ENCODE measurements at places on chromosomes 7 and 10.

DNA sequence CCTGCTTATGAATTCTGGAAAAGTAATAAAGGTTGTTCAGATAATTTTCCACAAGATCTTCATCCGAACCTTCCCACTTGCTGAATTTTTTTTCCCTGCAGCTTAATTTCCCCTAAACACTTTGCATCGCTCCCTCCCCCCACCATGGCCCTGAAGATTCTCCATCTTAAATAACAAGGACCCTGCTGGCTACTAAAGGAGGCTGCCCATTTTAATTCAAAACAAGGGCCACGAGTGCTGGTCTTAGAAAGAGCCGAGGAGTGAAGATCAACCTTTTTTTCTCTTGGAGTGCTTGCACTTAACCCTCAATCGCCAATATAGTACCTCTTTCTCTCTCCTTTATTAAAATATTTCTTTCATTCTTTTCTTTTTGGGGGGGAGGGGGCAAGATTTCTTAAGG lies 9.2 kb upstream of the SP8 start:
- no peak overlapping the region for H3K27ac ChIP-seq
- DNase-seq, result no peak
- peaks cover 22% of the 10 kb centered on the region for H3K4me1 ChIP-seq
- no peaks in the 10 kb centered on the region for H3K36me3 ChIP-seq
- no peak overlapping the region for H3K4me3 ChIP-seq
- H3K27me3 ChIP-seq, result peaks cover 35% of the 10 kb centered on the region

GRCh38 chr7:84117304-84117703 lies 77.3 kb downstream of the SEMA3A start:
- no peak overlapping the region for H3K27ac ChIP-seq
- no peak overlapping the region for H3K4me3 ChIP-seq
- H3K27me3 ChIP-seq, result no peaks in the 10 kb centered on the region
- H3K36me3 ChIP-seq, result no peaks in the 10 kb centered on the region
- H3K4me1 ChIP-seq, result peaks cover 26% of the 10 kb centered on the region

- H3K4me3 ChIP-seq, result no peak overlapping the region
- H3K27me3 ChIP-seq, result no peaks in the 10 kb centered on the region
- H3K27ac ChIP-seq, result no peak overlapping the region
- no peak for DNase-seq
- no peaks in the 10 kb centered on the region for H3K4me1 ChIP-seq
- no peaks in the 10 kb centered on the region for H3K36me3 ChIP-seq
These were observed 300.7 kb upstream of the ZNF32 start for GRCh38 chr10:43949351-43949750.

- H3K4me1 ChIP-seq, result peaks cover 11% of the 10 kb centered on the region
- no peaks in the 10 kb centered on the region for H3K36me3 ChIP-seq
- DNase-seq, result no peak
- no peak overlapping the region for H3K27ac ChIP-seq
- peaks cover 8% of the 10 kb centered on the region for H3K27me3 ChIP-seq
- no peak overlapping the region for H3K4me3 ChIP-seq
These were observed 11.5 kb downstream of the C10orf71 start for GRCh38 chr10:49310460-49310859.

All from endothelial cell (in vitro differentiated cells).